Breast epithelium (tissue), 4 donors: ENCODE measurements at places on chromosomes 5 and 9. TPM values are rescaled to one million over a fixed set of nuclear protein-coding genes. Genes with fewer than 3 reads are reported as not detected.

- no peaks in the 10 kb centered on the region for H3K27me3 ChIP-seq
- no peak overlapping the region for H3K4me3 ChIP-seq
- H3K4me1 ChIP-seq: no peaks in the 10 kb centered on the region
- peak; percentile 52 for DNase-seq
These were observed 34.5 kb upstream of the ORM1 start for GRCh38 chr9:114288193-114289091.

DEPDC1B gene
- total RNA-seq: under 0.01 TPM

PCDHA10 gene
- total RNA-seq: 6.4 TPM

- no peaks in the 10 kb centered on the region for H3K36me3 ChIP-seq
- H3K4me1 ChIP-seq: no peaks in the 10 kb centered on the region
- H3K27me3 ChIP-seq: peaks cover 28% of the 10 kb centered on the region
- no peak overlapping the region for H3K4me3 ChIP-seq
- no peak overlapping the region for H3K27ac ChIP-seq
These were observed 57.6 kb downstream of the HMCN2 start for GRCh38 chr9:130323051-130323745.

MARCHF6 gene
- 90.8 TPM for total RNA-seq

- H3K36me3 ChIP-seq: no peaks in the 10 kb centered on the region
- peak overlapping the region; percentile 72 for H3K4me3 ChIP-seq
- no peaks in the 10 kb centered on the region for H3K27me3 ChIP-seq
- no peak for DNase-seq
These were observed 1.2 kb downstream of the NMRK1 start for GRCh38 chr9:75086541-75087288.

CCDC192 gene
- total RNA-seq: not detected

DNA sequence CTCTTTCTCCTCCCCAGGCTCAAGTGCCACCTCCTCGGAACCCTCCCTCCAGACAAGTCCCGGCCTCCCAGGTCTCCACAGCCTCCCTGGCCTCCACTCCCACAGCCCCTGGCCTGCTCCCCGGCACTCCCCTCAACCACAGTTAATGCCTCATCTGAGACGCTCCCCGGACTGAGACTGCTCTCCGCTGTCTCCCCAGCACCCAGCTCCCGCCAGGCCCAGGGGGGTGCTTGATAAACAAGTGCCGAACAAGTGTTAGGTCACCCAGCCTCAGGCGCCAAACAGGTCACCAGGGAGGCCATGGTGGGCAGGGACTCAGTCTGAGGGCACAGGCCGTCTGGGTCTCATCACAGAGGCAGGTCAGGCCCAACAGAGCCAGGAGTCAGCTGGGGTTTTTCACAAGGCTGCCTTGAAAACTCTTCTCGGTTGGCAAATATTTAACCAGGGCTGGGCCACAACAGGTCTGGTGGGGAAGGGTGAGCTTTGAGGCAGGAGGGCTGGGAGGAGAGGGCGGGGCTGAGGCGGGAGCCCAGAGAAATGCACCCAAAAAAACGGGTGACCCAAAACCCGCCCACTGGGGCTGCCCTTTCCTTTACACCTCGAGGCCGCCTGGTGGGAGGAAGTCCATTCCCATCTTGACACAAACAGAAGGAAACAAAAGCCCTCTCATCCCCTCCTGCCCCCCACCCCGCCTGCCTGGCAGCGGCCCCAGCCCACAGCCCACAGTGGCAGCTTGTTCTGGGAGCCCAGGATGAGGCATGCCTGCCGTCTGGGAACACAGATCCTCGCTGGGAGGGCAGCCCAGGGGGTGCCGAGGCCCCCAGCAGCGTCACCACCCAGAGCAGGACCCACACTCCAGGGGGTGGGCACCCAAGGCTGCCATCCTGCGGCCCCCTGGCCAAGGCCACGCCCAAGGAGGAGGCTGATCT is 66.6 kb upstream of the STXBP1 start:
- H3K27ac ChIP-seq: peak overlapping the region; percentile 92
- H3K4me3 ChIP-seq: no peak overlapping the region
- H3K36me3 ChIP-seq: no peaks in the 10 kb centered on the region
- DNase-seq: peak; percentile 92

DNA sequence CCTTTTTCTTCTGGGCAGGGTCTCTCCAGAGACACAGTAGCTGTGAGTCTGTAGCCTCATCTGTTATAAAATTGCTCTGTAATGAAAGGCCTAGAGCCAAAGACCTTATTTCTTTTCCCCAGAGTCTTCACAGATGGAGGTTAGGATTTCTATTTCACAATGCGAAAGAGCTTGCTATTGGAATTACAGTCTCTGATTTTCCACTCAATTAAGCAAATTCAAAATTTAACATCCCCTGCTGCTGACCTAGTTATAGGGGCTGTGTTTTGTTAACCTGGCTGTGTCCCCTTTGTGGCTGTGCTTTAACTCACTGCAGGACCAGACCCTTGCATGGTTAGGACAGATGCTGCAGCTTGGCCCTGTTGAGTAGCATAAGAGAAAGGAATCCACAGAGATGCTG is 190.3 kb upstream of the NMUR2 start:
- H3K27me3 ChIP-seq: no peaks in the 10 kb centered on the region
- DNase-seq: no peak
- no peaks in the 10 kb centered on the region for H3K36me3 ChIP-seq
- no peaks in the 10 kb centered on the region for H3K4me1 ChIP-seq
- H3K4me3 ChIP-seq: no peak overlapping the region

- peaks cover 4% of the 10 kb centered on the region for H3K27me3 ChIP-seq
- H3K4me1 ChIP-seq: peaks cover 3% of the 10 kb centered on the region
- H3K36me3 ChIP-seq: no peaks in the 10 kb centered on the region
These were observed 27.6 kb upstream of the NFIB start for GRCh38 chr9:14341437-14342122.

ACOT12 gene
- not detected for total RNA-seq

DNA sequence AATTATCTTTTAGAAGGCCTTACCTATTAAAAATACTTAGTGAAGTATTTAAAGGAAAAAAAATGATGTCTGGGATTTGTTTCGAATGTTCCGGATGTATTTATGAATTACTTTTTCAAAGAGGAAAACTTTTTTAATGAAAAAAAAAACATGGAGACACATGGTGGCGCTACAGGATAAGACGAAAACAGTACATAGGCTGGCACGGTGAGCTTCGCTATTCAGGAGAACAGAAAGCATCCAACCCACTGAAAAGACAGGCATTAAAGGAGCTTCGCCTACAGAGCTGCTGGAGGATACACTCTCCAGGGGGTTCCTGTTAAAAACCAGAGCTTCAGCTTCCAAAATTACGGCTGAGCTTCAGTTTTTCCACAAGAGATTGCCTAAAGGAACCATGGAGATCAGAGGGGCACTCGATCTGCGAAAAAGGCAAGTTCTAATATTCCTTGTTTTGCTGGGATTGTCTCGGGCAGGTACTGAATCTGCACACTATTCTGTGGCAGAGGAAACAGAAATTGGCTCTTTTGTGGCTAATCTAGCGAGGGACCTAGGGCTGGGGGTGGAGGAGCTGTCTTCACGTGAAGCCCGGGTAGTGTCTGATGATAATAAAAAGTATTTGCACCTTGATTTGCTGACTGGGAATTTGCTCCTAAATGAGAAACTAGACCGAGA is at the start of gene PCDHB14:
PCDHB14 (plus strand) TSS at position 232 of the 672 bp plus-strand sequence; CDS start at position 395, 163 bp downstream.
- H3K27me3 ChIP-seq: no peaks in the 10 kb centered on the region
- DNase-seq: no peak
- no peak within 1 kb of the TSS for H3K27ac ChIP-seq
- H3K4me3 ChIP-seq: peak within 1 kb of the TSS; percentile 34

C1QTNF3 gene
- total RNA-seq: 4.0 TPM

- H3K27ac ChIP-seq: no peak overlapping the region
- H3K36me3 ChIP-seq: no peaks in the 10 kb centered on the region
- H3K4me3 ChIP-seq: no peak overlapping the region
These were observed 746.4 kb downstream of the MTRR start for GRCh38 chr5:8615142-8615858.

- DNase-seq: no peak
- H3K4me1 ChIP-seq: no peaks in the 10 kb centered on the region
- H3K36me3 ChIP-seq: no peaks in the 10 kb centered on the region
- no peak overlapping the region for H3K4me3 ChIP-seq
- no peaks in the 10 kb centered on the region for H3K27me3 ChIP-seq
These were observed 99.1 kb downstream of the ENC1 start for GRCh38 chr5:74541381-74541781.

C5orf58 gene
- total RNA-seq: 0.80 TPM

DNA sequence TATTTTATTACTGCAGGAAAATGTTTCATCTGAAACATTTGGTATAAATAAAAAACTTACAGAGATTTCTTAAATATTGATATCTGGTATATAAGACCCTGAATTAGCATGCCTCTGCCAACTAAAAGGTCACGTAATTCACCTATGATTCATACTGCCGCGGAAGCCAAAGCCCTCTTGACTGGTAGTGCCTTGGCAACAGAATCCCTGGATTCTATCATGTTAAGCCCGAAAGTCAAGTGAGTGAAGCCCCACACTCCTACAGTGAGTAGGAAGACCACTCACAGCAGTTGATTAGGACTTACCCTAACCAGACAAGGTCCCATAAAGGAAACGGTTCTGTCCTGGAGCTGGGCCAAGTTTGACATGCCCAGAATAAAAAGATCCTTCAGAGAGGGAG is 175.6 kb upstream of the NREP start:
- H3K4me3 ChIP-seq: no peak overlapping the region
- no peaks in the 10 kb centered on the region for H3K4me1 ChIP-seq
- H3K27ac ChIP-seq: no peak overlapping the region
- no peak for DNase-seq

TTC23L gene
- not detected for total RNA-seq

- no peak overlapping the region for H3K4me3 ChIP-seq
- peak overlapping the region; percentile 5 for H3K27ac ChIP-seq
- DNase-seq: no peak
These were observed 49.0 kb upstream of the IFNK start for GRCh38 chr9:27475057-27475595.

INSL6 gene
- not detected for total RNA-seq

THG1L gene
- total RNA-seq: 12.3 TPM

DNA sequence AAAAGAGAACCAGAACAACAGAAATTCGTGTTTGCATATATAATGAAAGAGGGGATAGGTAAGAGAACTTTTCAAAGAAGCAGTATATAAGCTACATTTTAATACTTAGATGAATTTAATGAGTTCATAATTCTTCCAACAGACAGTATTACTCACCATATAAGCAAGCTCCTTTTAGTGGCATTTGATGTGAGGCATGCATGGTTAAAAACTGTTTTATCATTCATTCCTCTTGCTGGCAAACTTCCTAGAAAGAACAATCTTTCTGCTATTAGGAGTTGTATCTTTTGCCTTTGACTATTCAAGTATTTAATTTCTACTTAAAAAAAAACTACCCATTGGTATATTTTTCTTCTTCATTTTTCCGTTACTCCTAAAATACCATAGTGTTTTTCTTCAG is 65.7 kb upstream of the EIF4EBP3 start:
- no peak overlapping the region for H3K27ac ChIP-seq
- no peak for DNase-seq
- no peak overlapping the region for H3K4me3 ChIP-seq

DUSP1 gene
- total RNA-seq: 752 TPM

- H3K4me1 ChIP-seq: no peaks in the 10 kb centered on the region
- no peak overlapping the region for H3K4me3 ChIP-seq
- H3K27me3 ChIP-seq: no peaks in the 10 kb centered on the region
- no peaks in the 10 kb centered on the region for H3K36me3 ChIP-seq
These were observed 28.7 kb downstream of the DNAJC21 start for GRCh38 chr5:34957857-34958690.

- no peaks in the 10 kb centered on the region for H3K4me1 ChIP-seq
- no peaks in the 10 kb centered on the region for H3K27me3 ChIP-seq
- no peak for DNase-seq
These were observed 29.1 kb upstream of the DUSP1 start for GRCh38 chr5:172800088-172800551.

- no peak overlapping the region for H3K4me3 ChIP-seq
- no peaks in the 10 kb centered on the region for H3K27me3 ChIP-seq
- no peaks in the 10 kb centered on the region for H3K36me3 ChIP-seq
- peaks cover 7% of the 10 kb centered on the region for H3K4me1 ChIP-seq
These were observed 12.0 kb downstream of the PSMB7 start for GRCh38 chr9:124403246-124403645.

- peaks cover 84% of the 10 kb centered on the region for H3K27me3 ChIP-seq
- H3K27ac ChIP-seq: no peak overlapping the region
- DNase-seq: no peak
- peak overlapping the region; percentile 48 for H3K4me3 ChIP-seq
- H3K36me3 ChIP-seq: no peaks in the 10 kb centered on the region
- peaks cover 11% of the 10 kb centered on the region for H3K4me1 ChIP-seq
These were observed 9.9 kb downstream of the SNCB start for GRCh38 chr5:176620333-176620981.

GRCh38 chr5:2752821-2753439 is 1.5 kb upstream of the IRX2 start:
- H3K27ac ChIP-seq: peak overlapping the region; percentile 97
- H3K4me3 ChIP-seq: peak overlapping the region; percentile 60
- H3K27me3 ChIP-seq: peaks cover 3% of the 10 kb centered on the region
- H3K36me3 ChIP-seq: no peaks in the 10 kb centered on the region
- DNase-seq: no peak

GRCh38 chr9:656926-657568 is 184.4 kb upstream of the DMRT1 start:
- H3K36me3 ChIP-seq: no peaks in the 10 kb centered on the region
- H3K4me1 ChIP-seq: no peaks in the 10 kb centered on the region
- no peak overlapping the region for H3K27ac ChIP-seq
- no peak for DNase-seq
- H3K4me3 ChIP-seq: no peak overlapping the region

- peak overlapping the region; percentile 99 for H3K27ac ChIP-seq
- H3K27me3 ChIP-seq: no peaks in the 10 kb centered on the region
- no peaks in the 10 kb centered on the region for H3K36me3 ChIP-seq
- DNase-seq: no peak
- no peaks in the 10 kb centered on the region for H3K4me1 ChIP-seq
- H3K4me3 ChIP-seq: peak overlapping the region; percentile 70
These were observed 1.0 kb downstream of the FAM53C start for GRCh38 chr5:138339091-138339456.

- DNase-seq: no peak
- H3K4me3 ChIP-seq: no peak overlapping the region
- H3K27ac ChIP-seq: no peak overlapping the region
- H3K4me1 ChIP-seq: no peaks in the 10 kb centered on the region
- H3K36me3 ChIP-seq: no peaks in the 10 kb centered on the region
These were observed 3.9 kb downstream of the FABP6 start for GRCh38 chr5:160233215-160233614.

GRCh38 chr5:83720836-83721537 is at the start of gene HAPLN1:
Gene HAPLN1 (minus strand): TSS chr5:83720855. CDS start chr5:83673523, 47,332 bp downstream.
- H3K27me3 ChIP-seq: no peaks in the 10 kb centered on the region
- H3K4me1 ChIP-seq: no peaks in the 10 kb centered on the region
- H3K27ac ChIP-seq: no peak within 1 kb of the TSS
- no peaks in the 10 kb centered on the region for H3K36me3 ChIP-seq

SPOUT1 gene
- 31.5 TPM for total RNA-seq
